ENCODE measurements at places on chromosomes 12 and 14. TPM values are rescaled to one million over a fixed set of nuclear protein-coding genes. Genes with fewer than 3 reads are reported as not detected.

DNA sequence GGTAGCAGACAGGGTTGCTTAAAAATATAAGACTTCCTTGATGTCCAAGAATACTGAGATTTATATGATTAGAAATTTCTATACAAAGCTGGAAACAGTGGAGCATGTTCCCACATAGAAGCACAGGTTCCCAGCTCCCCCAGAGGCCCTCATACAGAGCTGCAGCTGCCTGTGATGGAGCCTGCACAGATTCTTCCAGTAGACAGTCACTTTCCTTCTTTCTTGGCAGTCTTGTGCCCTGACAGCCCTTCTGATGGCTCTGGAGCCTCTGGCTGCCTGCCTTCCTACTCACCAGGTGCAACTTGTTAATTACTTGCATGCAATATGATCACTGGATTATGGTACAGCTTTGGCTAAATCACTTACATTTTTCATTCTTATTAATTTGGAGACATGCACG is 44.4 kb downstream of the BICD1 start:
- peak; percentile 78 for DNase-seq

Gene CLEC2A
- total RNA-seq = not detected

Gene BICDL1
- total RNA-seq = 13.5 TPM

DNA sequence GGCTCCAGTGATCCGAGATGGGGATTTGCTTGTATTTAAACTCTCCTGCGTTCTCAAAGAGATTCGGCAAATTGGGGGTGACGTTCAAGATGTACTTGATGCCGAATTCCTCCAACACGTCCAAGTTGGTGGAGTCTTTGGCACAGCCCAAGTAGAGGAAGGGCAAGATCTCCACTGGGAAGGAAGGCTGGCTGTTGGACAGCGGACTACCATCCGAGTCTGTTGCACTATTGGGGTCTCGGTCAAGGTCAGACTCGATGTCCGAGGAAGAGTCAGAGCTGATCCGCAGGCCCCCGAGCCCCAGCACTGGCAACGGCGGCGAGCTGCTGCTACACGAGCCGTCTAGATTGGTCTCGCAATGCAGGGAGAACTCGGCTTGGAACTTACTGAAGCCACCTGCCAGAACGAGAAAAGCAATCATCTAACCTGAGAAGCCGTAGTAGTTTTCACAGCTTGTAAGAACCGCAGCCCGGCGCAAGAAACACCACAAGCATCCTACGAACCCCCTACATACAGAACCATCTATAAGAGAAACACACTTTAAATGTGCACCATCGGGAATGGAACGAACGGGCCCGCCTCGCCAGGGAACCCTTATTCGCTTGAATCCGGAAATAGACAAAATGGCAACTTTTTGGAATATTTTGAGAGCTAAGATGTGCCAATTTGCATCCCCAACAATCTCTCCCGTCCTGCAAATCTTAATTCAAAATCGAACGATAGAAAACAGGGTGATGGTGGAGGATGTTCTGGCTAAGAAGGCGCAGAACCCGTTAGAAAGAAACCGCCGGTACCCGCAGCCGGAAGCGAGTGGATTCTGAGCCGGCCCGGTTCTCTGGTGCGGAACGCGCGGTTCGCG is 1.4 kb downstream of the DUSP6 start:
- DNase-seq = no peak

GRCh38 chr12:111434049-111434448 is 28.3 kb downstream of the SH2B3 start:
- DNase-seq = no peak

DNA sequence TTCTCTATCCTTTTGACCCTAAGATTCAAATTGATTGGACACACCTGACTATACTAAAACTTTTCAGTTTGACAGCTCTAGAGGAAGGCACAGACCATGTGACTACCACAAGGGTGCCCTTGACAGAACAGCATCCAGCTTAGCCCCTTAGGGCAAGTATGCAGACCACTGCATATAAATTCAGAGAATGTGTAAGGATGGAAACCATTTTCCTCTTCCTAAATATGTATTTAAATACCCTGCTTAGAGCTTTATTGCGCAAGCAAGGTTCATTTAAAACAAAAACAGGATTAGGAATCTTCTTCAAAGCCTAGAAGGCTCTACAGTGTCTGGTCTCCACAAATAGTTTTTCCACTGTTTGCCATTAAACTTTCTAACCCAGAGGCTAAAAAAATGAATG is 202.8 kb downstream of the MED13L start:
- no peak for DNase-seq

GRCh38 chr12:20557096-20557495 is 138.0 kb upstream of the SLCO1C1 start:
- no peak for DNase-seq

DNA sequence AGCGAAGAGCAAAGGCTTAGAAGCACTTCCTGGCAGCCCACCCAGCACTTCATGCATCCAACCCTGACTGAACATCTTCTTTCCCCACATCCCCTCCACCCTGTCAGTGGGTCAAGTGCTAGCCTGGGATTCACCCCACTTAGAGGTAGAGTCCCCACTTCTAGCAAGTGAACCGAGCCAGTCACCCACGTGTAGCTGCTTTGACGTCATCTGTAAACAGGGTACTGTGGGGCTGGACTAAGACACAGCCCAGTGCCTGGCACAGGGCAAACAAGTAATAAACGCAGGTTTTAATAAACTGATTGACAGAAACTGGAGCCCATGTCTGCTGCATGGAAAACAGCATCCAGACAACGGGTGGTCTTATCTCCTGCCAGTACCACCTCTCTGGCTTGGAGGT is 61.7 kb downstream of the ITPK1 start:
- no peak for DNase-seq

Gene ZC2HC1C
- not detected for total RNA-seq

- DNase-seq = peak; percentile 3
These were observed 61.2 kb upstream of the TMTC2 start for GRCh38 chr12:82625523-82625922.

- DNase-seq = no peak
These were observed 85.6 kb downstream of the SNAPC1 start for GRCh38 chr14:61847861-61848260.

GRCh38 chr14:50065583-50065982 is 50.8 kb downstream of the VCPKMT start:
- DNase-seq = no peak

GRCh38 chr14:94370524-94370910 is 17.9 kb downstream of the SERPINA1 start:
- no peak for DNase-seq

DNA sequence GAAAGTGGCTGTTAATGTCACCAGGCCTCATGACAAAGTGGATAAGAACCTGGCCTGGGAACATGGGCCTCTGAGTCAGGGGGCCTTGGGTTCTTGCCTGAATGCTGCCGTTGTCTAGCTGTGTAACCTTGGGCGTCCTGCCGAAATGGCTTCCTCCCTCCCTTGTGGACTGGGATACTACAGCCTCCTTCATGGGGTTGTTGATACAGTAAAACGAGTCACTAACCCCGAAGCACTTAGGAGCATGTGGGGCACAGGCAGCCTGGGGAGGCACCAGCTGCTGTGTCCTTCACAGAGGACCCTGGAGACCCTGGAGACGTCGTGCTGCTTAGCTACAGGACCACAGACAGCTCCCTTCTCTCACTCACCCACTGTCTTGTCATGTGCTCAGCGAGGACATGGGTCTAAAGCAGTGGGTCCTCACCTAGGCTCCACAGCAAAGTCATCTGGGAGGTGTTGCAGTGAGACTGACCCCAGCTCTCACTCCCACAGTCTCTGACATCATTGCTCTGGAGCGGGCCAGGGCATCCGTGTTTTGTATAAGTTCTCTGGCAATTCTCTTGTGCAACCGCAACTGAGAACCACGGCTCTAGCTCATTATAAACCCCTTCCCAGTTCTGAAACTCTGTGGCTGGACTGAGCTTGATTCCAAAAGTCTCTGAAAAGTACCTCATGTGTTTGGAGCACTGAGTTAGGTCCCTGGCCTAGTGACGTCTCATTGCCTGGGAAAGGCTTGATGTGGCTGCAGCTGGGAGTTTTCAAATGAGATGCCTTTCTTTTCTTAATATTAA is 42.1 kb downstream of the SERPINA3 start:
- no peak for DNase-seq
